ENCODE measurements at places on chromosomes 4 and X.
A peak's percentile ranks its signal among the peaks of the same experiment; 100 is the strongest.

GRCh38 chrX:30538271-30538670 lies 39.3 kb downstream of the TASL start:
- DNase-seq, result no peak

DNA sequence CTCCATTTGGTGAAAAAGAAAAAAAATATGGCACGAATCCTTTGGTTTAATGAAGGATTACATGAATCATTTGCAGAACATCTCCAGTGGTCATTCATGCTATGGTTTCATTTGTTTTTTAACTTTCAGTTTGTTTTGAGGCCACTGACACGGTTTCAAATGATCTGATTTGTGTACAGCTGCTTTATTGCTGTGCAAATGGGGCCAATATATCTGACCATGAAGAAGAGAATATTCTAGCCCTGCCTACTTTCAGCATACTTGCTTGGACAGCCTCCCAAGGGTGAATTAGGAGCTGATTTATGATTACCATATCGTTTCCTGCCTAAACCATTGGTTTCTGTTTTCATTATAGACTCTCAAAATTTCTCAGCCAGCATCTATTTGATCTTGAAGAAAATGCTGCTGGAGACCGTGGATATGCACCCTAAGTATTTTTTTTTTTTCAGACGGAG lies 30.7 kb downstream of the SPARCL1 start:
- peak; percentile 37 for DNase-seq

DNA sequence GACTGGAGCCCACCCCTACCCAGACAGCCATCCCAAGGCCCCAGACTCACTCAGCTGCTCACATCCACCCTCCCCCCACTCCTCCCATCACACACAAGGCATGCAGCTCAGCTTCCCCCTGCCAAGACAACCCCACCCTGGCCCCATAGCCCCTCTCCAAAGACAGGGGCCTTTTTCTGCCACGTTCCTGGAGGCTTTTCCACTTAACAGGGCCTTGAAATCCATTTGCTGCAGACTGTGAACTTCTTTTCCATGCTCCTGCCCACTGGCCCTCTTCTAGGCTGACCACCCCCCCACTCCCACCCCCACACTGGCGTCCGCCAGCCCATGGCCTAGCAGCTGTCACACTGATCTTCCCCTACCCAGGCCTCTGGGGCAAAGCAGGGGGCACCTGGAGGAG lies 76.0 kb downstream of the PJA1 start:
- DNase-seq, result no peak

DNA sequence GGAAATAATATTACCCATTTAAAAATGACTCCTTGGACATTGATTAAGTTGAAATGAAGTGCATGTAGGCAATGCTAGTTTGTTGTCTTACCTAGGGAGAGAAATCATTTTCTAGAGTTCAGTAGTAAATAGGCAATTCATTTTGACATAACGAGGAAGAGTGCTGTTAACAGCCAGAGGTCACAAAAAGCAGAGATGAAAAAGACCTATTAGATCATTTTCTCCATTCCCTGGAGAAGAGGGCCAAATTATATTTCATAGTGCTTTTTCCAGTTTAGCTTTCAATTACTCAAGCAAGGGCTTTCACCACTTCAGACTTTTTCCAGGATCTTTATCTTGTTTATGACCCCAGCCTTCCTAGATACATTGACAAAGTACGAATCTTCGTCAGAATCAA lies 374.3 kb upstream of the GALNT7 start:
- no peak for DNase-seq
